ENCODE measurements at places on chromosomes 5 and 9. TPM values are rescaled to one million over a fixed set of nuclear protein-coding genes. Genes with fewer than 3 reads are reported as not detected.
A peak's percentile ranks its signal among the peaks of the same experiment; 100 is the strongest.

Gene TSC1
- 63.3 TPM for total RNA-seq

Gene TMEM232
- 0.66 TPM for total RNA-seq

Gene FREM1
- not detected for total RNA-seq

GRCh38 chr9:77022783-77023440 lies 3.5 kb downstream of the FOXB2 start:
- H3K4me3 ChIP-seq = no peak overlapping the region
- no peaks in the 10 kb centered on the region for H3K36me3 ChIP-seq
- peaks cover 50% of the 10 kb centered on the region for H3K27me3 ChIP-seq
- no peak for DNase-seq
- no peak overlapping the region for H3K27ac ChIP-seq

- DNase-seq = no peak
- H3K27ac ChIP-seq = no peak overlapping the region
- peaks cover 2% of the 10 kb centered on the region for H3K27me3 ChIP-seq
- H3K36me3 ChIP-seq = no peaks in the 10 kb centered on the region
- no peaks in the 10 kb centered on the region for H3K4me1 ChIP-seq
- H3K4me3 ChIP-seq = no peak overlapping the region
Measured at GRCh38 chr9:96186591-96187011, 115.4 kb downstream of the HSD17B3 start.

DNA sequence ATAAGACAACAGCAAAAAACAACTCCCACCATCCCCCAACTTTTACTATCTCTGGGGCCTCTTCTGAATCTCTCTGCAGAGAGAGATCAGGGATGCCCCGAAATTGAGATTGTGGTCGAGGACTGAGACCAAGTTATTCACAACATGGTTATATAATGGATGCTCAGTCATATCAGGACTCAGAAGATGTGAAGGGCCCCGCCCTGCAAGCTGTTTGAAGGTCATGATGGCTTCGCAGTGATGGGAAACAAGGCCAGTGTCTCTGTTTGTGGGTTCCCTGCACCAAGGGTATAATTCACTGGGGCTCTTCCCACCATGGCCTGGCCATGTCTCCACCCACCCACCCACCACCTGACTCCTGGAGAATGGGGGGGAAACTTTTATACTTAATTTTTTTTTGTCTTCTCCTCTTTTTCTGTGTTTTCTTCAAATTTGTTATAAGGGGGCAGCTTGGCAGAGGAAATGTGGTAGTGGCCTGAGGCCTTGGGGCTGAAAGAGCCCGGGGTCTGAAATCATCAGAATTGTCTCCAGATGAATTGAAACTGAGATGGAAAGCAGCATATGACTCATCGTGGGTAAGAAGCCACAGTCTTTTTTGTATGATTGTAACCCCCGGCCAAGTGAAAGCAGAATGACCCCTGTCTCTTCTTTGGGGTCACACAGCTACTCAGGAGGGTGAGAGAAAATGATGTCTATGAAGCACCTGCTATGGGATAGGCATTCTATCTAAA lies 15.0 kb upstream of the TEX48 start:
- no peak for DNase-seq
- no peak overlapping the region for H3K27ac ChIP-seq
- no peak overlapping the region for H3K4me3 ChIP-seq

DNA sequence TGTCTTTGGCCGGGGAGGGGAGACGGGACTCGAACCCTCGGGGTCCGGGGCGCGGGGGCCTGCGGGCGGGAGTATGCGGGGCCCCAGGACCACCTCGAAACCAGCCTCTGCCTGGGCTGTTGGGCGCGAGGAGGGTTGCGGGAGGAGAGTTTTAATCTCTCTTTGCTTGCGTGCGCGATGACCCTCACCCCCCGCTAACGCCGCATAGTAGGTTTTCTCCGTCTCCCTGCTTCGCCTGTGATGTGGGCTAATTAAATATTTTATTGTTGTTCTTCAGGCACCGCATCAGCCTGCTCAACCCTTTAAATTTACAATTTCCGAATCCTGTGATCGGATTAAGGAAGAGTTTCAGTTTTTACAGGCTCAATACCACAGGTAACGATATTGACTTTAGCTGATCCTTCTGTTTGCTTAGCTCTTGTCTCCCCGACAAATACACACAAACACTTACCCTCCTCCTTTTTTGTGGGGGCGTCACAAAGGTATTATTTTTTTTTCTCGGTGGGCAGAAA lies 1.7 kb downstream of the TLE4 start:
- H3K4me3 ChIP-seq = peak overlapping the region; percentile 74
- peaks cover 7% of the 10 kb centered on the region for H3K27me3 ChIP-seq
- peak overlapping the region; percentile 72 for H3K27ac ChIP-seq
- H3K36me3 ChIP-seq = peaks cover 3% of the 10 kb centered on the region
- no peak for DNase-seq

- H3K4me1 ChIP-seq = no peaks in the 10 kb centered on the region
- no peak overlapping the region for H3K4me3 ChIP-seq
- H3K27me3 ChIP-seq = peaks cover 17% of the 10 kb centered on the region
Measured at GRCh38 chr9:121692606-121693387, 41.4 kb downstream of the DAB2IP start.

GRCh38 chr9:116318468-116319374 lies 165.1 kb downstream of the PAPPA start:
- no peaks in the 10 kb centered on the region for H3K36me3 ChIP-seq
- no peak for DNase-seq
- no peak overlapping the region for H3K4me3 ChIP-seq
- H3K27ac ChIP-seq = no peak overlapping the region
- no peaks in the 10 kb centered on the region for H3K27me3 ChIP-seq
- no peaks in the 10 kb centered on the region for H3K4me1 ChIP-seq

GRCh38 chr9:91150273-91150997 lies 211.3 kb downstream of the AUH start:
- H3K36me3 ChIP-seq = no peaks in the 10 kb centered on the region
- peaks cover 70% of the 10 kb centered on the region for H3K4me1 ChIP-seq
- no peak overlapping the region for H3K4me3 ChIP-seq
- H3K27ac ChIP-seq = peak overlapping the region; percentile 88

GRCh38 chr5:132202711-132203463 lies 24.8 kb downstream of the P4HA2 start:
- H3K4me3 ChIP-seq = no peak overlapping the region
- no peak for DNase-seq
- H3K27me3 ChIP-seq = no peaks in the 10 kb centered on the region
- H3K36me3 ChIP-seq = no peaks in the 10 kb centered on the region
- no peak overlapping the region for H3K27ac ChIP-seq
